Fibroblast of skin of scalp (primary cell): ENCODE measurements at places on chromosomes 2 and 18.
A peak's percentile ranks its signal among the peaks of the same experiment; 100 is the strongest.

DNA sequence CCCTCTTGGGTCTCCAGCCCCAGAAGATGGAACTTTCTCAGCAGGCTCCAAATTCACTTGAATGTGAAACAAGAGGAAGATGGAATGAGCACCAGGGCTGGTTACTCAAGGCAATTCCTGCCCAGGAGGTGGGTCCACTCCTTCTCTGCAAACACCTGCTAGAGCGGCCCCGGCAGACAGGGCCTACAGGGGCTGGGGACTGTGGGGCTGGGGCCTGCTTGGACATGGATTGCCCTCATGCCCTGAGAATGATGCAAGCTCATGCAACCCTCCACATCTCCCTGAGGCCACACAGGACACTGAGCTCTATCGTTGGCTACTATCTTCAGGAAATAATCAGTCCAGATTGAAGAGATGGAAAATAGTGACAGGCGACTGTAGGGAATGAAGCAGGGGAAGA lies 39.1 kb downstream of the TFCP2L1 start:
- no peak for DNase-seq

DNA sequence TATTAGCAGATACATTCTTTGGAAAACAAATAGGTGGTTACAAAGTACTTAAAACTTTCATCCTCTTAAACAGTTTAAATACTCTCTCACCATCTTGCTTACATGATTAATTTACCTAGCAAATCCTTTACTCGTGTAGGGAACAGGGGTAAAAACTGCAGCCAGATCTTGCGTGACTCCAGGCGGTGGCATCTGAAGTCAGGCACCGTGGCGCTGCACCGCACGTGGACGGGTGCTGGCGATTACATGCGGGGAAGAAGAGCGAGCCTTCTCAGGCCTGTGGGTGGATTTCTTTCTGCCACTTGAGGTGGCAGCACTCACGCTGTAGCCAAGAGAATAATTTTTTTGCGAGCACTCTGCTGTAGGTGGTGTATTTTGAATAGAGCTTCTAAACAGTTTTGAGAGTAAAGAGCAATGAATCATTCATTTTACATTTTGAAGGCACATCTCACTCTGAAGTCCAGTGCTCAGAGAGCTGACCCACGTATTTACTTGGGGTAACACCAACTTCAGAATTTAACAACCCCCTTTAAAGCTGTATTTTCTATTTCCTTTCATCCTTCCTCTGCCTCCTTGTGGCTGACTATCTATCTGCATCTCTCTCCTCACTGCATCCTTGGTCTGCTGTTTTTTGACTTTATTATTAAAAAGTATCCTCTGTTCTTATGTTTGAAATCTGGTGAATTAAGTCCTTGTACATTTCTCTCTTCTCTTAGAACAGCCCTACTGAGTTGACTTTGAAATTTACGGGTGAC lies 68.9 kb downstream of the EPAS1 start:
- no peak for DNase-seq

- DNase-seq = peak; percentile 91
These were observed 95.4 kb downstream of the SOCS6 start for GRCh38 chr18:70384181-70384790.

- no peak for DNase-seq
These were observed 4.8 kb upstream of the ZFP36L2 start for GRCh38 chr2:43230951-43231827.

DNA sequence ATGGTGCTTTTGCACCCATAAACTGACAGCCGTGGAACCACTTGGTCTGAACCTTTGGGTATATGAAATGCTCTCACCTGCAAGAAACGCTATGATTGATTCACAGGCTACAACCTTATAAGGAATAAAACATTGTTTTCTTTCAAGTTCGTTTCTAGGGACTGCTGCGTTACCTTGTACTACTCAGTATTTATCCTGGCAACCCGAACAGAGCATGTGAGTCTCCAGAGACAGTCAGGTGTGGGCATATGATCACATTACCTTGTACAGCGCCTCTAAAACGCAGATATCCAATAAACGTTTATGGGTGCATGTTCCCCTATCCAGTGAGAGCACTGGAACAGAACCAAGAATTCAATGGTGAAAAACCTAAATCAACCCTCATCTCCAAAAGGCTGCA lies 1.7 kb downstream of the CCBE1 start:
- no peak for DNase-seq

DNA sequence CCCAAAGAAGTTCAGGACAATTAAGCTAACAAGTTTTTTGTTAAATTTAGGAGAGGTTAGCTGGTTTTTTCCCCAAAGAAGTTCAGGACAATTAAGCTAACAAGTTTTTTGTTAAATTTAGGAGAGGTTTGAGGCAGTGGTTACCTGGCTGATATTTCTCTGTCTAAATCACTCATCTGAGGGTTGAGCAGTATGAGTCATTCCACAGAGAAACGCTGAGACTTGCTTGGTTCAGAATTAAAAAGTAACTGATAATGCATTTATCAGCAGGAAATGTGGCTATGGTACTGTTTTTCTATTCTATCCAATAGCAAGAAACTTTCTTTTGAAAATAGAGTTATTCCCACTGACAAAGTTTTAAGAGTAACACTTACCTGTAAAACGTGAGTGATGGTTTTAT lies 22.8 kb upstream of the KIDINS220 start:
- no peak for DNase-seq

- peak; percentile 14 for DNase-seq
These were observed 135.9 kb downstream of the TPGS2 start for GRCh38 chr18:36692921-36693332.

DNA sequence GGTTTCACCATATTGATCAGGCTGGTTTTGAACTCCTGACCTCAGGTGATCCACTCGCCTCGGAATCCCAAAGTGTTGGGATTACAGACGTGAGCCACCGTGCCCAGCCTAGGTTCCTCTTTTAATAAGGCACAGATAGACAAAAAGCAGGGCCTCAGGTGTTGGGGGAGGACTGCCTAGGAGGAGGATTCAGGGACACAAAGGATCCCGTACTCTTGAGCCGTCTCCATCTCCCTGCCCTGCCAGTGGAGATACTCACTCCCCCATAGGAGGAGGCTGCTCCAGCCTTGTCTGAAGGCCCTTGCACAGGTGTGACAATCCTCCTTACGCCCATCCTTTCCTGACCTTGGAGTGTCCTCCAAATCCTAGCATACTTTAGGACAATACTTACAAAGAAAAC lies 32.0 kb upstream of the TFCP2L1 start:
- no peak for DNase-seq

GRCh38 chr2:203709416-203710040 lies 3.1 kb downstream of the CD28 start:
- DNase-seq = no peak

DNA sequence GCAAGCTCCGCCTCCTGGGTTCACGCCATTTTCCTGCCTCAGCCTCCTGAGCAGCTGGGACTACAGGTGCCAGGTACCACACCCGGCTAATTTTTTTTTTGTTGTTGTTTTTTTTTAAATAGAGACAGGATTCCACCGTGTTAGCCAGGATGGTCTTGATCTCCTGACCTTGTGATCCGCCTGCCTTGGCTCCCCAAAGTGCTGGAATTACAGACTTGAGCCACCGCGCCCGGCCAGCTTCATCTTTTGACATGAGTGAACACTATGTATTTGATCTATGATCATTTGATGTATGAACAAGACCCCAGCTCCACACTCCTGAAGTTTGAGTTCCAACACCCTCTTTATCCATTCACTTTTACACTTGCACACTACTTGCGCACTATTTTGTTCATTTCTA lies 43.4 kb upstream of the LPIN2 start:
- no peak for DNase-seq

GRCh38 chr2:201678401-201678800 lies 20.0 kb downstream of the MPP4 start:
- peak; percentile 21 for DNase-seq

- peak; percentile 14 for DNase-seq
These were observed 15.1 kb upstream of the WDR33 start for GRCh38 chr2:127826047-127826446.

- no peak for DNase-seq
These were observed 4.2 kb downstream of the UXS1 start for GRCh38 chr2:106189764-106190468.

GRCh38 chr2:189579585-189580186 lies 900 bp downstream of the SLC40A1 start:
- DNase-seq = no peak

DNA sequence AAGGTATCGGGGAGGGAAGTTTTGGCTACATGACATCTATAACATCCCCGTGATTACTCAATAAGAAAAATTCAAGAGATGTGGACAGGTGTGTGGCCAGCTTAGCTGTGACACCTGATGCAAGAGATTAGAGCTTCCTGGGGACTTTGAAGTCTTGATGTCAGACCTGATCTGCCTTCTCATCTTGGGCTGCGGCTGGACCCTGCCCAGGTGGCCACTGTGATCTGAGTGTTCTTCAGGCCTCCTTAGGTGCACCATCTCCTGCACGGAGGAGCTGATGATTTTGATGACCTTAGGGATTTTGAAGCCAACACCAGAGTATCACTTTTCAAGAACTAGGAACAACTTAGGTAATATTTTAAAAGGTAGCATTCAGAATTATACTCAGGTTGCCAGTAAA lies 113.5 kb downstream of the FEZ2 start:
- DNase-seq = no peak

DNA sequence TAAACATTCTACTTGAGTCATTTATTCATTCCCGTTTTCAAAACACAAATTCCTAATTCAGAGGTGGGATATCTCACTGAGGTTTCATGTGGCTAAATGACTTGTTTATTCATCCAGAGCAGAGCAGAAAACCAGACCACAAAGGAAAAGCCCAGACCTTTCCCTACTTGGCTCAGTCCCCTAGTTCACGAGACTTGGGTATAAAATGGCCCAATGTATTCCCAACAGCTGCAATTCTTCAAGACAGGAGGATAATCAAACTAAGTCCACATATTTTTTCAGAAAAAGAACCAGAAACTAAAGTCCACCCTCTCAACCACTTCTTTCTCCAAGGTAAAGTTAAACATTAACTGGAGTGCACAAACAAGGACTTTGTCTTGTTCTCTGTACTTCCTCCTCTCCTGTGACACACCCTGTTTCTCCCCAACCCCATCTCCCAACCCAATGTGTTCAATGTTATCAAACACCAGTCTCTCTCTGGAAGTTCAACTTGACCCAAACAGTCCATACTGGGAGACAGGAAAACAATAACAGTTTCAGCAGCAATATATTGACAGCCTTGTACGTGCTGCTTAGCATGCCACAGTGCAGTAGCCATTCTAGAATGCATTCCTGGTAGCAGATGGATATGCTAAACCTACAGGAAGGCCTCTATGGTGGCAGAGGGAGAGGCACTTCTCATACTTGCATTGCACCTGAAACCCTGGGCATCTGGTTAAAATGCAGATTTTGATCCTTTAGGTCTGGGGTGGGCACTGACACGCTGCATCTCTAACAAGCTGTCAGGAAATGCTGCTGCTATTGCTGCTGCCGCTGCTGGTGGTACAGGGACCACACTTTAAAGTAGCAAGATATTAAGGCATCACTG lies 110.7 kb downstream of the INO80D start:
- DNase-seq = no peak

DNA sequence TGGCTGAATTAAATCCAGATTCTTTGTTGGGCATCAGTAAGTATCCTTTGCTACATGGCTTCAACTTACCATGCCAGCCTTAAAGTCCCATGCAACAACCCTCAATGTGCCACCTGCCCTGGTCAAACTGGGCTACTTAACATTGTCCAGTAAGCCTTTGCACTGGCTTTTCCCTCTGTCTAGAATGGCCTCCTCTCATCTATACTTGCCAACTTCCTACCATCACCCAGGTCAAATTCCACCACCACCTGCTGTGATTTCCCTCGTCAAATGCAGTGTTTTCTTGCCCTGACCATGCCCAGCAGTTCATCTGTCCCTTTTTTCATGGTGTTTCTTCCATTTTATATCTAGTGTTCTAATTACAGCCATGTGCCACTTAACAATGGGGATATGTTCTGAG lies 5.7 kb downstream of the KLHL23 start:
- DNase-seq = no peak

DNA sequence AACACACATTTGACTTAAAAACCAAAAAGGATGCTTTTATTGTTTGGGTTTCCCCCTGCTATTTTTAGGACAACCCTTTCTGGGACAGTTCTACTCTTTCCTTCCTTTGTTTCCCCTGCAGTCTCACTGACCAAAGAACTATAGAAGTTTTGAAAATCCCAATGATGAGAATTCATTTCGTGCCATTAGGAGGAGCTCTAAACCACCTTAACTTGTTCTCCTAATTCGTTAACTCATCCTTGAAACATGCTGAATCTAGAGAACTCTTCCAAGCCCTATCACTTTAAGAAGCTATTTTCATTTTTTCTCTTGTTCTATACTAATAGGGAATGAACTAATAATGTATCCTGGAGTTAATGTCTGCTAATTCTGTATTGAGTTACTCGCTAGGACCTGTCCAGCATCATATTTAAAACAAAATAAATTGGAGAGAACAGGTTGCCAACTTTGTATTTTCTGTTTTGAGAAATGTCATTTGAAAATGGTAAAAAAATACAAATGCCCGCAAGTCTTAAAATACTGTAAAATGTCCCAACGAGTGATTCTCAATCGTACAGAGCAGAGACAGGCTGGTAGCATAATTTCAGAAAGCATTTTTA lies 62.9 kb downstream of the AFTPH start:
- DNase-seq = peak; percentile 66

GRCh38 chr2:203071148-203071547 lies 56.5 kb downstream of the NBEAL1 start:
- DNase-seq = no peak

DNA sequence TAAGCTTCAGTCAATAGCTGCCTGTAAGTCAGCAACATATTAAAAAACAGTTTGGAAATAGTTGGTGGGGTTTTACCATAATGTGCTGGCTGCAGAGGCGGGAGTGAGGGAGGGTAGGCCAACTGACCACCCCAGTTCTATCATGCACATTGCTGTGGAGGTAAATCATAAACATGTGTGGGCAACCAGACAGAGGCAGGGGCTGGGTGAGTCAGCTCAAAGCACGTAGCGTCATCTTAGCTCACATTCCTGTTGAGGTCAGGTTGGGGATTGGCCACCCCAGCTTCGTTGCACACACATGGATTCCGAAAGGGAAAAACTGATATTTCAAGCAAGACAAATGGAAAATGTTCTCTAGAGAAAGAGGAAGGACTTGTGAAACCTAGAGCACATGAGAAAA lies 19.5 kb downstream of the GPR45 start:
- peak; percentile 92 for DNase-seq

DNA sequence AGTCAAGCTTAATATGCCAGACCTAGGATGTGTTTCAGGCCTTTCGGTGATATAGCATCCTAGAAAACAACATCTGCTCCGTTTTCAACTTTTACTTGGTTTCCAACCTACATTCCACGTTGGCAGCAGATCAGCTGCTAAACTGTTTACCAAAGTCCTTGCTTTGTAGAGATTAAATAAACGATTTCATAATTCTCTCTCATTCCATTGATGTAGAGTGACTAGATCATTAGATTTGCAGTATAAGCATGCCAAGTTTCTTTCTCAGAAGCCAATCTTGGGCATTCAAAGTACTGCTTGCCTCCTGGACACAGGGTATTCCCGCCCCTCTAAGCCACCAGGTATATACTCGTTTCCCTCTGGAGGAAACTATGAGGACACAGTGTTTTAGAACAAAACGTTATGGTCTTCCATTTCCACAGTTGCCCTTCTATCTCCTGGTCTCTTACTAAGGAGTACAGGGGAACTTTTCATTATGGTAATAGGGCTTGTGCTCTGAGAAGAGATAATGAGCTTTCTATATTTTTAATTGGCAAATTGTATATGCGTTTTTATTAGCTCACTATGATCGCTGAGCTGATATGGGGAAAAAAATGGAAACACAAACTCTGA lies 10.5 kb upstream of the INSIG2 start:
- DNase-seq = no peak
